ENCODE measurements at places on chromosomes 6 and 20. TPM values are rescaled to one million over a fixed set of nuclear protein-coding genes. Genes with fewer than 3 reads are reported as not detected.

PNPLA1 gene
- not detected for polyA plus RNA-seq

IYD gene
- polyA plus RNA-seq = not detected

DNA sequence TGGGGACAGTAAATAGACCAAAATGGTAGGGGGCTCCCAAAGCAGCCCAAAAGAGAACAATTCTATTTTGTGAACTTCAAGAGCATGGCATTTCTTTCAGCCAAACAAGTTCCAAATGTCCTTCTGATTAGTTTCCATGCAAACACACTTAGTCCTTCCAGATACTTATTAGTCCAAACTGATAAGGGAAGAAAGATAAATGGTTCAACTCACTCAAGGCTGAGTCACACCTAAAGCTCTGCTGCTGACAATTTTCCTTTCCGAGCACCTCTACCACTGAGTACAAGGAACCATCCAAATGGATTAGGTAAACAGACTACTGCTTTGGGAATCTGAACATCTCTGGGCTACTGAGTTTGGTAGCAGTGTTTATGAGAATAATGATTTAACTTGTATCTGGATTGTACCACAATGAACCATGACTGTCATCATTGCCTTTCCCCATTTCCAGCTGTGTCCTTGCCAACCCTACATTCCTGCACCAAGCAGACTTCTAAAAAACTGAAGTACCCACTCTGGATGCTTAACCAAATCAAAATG lies 71.2 kb downstream of the TNFRSF21 start:
- DNase-seq = no peak

DNA sequence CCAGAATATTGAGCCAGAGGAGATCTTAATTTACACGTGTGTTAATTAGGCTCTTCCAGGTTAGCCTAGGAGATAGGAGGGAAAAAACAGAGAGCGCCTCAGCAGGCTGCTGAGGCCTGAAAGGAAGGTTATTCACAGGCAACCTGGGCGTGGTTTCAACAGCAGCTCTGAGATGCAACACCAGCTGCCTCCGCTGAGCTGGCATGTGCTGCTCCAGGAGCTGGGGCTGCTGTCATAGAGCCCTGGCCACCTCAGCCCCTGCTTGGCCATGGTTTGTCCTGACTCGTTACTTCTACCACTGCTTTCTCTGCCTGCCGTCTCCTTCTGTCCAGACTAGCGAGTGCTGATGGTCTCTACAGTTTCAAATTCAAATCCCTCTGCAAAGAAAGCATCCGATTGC lies 32.4 kb upstream of the RPP40 start:
- DNase-seq = no peak

- DNase-seq = no peak
Observed at GRCh38 chr20:1469925-1470571, 3.4 kb upstream of the NSFL1C start.

DNA sequence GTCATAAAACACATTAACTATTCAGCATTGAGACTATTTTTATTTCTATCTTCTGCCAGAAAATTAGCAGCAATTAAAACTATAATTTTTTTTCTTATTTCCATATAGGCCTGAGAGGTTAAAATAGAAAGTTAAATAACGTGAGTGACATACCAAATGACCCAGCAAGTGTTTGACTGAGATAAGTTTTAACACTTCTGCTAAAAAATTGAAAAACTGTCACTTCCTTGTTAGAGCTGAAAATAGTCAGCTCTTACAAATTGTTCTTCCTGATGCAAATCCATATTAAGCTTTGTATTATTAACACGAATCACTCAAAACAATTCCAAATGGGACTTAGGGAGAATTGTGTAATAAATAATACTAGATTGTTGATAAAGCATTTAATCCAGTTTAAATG lies 26.5 kb upstream of the STX11 start:
- DNase-seq = no peak

MATN4 gene
- polyA plus RNA-seq = not detected

SLC35D3 gene
- polyA plus RNA-seq = not detected

DNA sequence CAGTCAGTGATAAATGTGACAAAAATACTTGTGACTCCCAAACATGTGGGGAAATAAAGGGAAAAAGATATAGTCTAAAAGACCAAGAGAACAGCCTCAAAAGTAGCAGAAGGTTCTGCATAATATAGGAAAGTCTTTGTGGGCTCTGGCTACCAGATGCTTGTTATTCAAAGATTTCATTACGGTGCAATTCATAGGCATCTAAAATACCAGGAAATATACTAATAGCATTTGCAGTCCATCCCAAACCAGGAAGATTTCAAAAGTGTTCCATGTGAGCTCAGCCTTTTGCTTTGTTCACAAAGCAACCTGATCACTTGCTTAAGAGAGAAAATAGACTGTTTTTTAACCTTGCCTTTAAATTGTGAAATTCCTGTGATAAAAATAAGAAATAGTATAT lies 506.7 kb upstream of the MARCKS start:
- no peak for DNase-seq

DNA sequence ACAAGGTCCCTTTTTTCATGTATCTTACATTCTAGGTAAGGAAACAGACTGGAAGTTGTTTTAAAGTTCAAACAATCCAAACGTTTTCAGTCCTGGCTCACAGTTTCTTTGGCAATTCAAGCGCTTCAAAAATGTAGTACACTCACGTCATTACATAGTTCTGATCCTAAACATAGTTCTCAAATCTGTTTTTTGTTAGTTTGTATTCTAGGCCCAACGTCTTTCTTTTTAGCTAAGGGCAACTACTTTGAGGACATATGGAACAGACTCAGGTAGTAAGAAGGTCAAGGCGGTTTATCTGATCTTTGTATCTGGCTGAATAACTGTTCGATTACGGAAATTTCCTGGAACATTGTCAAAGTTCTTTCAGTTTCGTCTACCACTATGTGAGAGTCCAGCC lies 36.9 kb upstream of the PLCB4 start:
- DNase-seq = no peak

DNA sequence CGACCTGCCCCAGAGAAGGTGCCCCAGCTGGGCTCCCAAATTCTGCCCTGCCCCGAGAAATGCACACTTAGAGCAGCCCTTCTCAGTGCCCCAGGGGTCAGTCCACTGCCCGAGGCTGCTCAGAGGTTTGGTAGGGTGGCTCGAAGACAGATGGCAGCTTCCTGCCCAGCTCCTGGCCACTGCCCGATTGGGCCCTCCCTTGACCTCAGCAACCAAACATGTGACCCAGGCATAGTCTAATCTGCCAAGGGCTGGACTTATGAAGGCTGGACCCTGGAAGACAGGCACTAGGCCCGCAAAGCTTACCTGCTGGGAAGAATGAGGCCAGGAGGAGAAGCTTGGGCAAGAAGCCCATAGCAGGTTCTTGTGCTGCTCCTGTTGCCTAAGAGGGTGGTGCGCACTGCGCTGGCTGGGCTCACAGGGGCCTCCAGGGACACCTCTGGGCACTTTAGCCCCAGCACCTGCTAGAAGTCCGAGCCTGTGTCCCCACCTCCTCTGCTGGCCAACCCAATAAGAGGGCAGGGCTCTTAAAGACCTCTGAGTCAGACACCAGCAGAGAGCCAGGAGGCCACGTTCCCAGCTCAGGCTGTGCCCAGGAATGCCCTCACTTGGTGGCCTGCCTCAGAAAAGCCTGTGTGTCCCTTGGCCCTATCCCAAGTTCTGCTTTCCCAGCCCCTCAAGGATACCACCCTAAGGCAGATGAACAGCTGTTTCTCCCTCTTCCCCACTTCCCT lies 5.5 kb downstream of the SIGLEC1 start:
- no peak for DNase-seq

DNA sequence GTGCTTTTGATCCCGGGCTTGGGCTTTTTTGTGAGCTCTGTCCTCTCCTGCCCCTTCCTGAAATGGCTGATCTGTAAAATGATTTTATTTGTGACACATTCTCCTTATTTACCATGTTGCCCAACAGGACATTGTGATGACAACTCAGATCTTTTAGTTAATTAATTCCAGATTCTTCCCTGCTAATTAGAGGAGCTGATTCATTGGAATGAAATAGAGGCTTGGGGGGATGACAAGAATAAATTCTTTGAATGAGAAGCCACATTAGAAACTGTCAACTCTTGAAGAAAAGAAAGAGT lies 26.1 kb upstream of the GABRR1 start:
- DNase-seq = no peak

TTLL9 gene
- 0.37 TPM for polyA plus RNA-seq

GRCh38 chr20:25548613-25549086 lies 36.7 kb downstream of the NINL start:
- DNase-seq = peak; percentile 25

C6orf15 gene
- polyA plus RNA-seq = not detected

GRCh38 chr20:7926767-7927166 lies 13.5 kb downstream of the HAO1 start:
- DNase-seq = no peak

ZSCAN31 gene
- 1.5 TPM for polyA plus RNA-seq

- no peak for DNase-seq
Observed at GRCh38 chr6:168381726-168382458, 59.1 kb upstream of the SMOC2 start.

DNA sequence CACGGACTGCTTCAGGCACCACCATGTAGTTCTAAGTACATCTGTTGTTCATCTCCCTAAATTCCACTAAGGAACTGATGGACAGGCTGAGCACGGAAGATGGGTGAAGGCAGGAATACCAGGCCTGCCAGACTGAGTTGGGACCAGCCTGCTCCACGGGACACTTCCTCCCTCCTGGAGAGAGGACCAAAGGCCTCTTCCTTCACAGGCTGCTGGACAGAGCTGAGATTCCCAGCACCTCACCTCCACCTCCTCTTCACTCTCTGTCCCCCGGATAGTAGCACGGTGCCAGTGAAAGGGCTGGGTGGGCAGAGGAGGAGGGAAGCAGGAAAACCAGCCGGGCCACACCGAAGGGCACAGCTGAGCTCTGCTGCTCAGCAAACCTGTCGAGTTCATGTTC lies 22.9 kb upstream of the TCFL5 start:
- DNase-seq = no peak

ENPP4 gene
- polyA plus RNA-seq = 26.0 TPM

DNA sequence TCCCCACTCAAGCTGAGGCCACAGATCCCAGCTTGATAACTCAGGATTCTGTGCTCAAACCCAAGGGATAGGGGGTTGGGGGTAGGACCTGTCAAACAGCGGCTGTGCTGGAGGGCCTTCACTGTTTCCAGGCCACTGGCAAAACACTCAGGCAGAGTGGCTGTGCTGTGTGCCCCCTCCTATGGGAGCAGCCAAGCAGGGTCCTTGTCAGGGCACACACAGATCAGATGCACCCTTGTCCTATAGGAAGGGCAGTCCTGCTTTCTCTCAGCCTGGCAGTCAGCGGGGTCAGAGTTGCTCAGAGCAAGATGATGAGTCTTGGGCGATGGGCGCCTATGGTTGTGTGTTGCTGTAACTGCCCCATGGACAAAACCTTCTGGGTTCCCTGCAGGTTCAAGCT lies 554.8 kb downstream of the TBC1D32 start:
- no peak for DNase-seq

OPN5 gene
- not detected for polyA plus RNA-seq

DNA sequence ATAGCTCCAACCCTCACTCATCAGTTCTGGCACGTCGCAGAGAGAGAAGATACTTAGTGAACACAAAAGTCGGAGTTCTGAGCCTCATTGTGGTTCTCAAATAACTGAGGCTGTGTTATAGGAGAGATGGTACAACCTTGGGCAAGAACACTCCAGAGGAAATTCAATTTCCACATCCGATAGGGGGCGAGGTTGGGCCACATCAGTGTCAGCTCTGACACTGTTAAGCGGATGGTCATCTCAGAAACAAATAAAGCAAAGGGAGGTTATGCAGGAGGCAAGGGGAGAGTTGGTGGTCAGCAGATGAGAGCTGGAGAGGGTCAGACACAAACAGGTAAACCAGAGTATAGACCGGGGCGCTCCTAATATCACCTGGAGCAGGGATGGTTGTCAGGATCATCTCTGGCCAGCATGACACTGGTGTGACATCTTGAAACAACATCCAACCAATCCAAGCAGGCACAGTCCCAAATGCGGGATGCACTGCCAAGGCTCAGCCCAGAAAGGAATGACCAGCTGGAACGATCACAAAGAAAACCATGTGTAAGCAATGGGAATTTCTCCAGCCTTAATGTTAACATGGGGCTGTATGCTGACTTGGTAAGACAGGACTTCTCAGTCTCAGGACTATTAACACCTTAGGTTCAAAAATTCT lies 331.8 kb downstream of the HACE1 start:
- no peak for DNase-seq

DNA sequence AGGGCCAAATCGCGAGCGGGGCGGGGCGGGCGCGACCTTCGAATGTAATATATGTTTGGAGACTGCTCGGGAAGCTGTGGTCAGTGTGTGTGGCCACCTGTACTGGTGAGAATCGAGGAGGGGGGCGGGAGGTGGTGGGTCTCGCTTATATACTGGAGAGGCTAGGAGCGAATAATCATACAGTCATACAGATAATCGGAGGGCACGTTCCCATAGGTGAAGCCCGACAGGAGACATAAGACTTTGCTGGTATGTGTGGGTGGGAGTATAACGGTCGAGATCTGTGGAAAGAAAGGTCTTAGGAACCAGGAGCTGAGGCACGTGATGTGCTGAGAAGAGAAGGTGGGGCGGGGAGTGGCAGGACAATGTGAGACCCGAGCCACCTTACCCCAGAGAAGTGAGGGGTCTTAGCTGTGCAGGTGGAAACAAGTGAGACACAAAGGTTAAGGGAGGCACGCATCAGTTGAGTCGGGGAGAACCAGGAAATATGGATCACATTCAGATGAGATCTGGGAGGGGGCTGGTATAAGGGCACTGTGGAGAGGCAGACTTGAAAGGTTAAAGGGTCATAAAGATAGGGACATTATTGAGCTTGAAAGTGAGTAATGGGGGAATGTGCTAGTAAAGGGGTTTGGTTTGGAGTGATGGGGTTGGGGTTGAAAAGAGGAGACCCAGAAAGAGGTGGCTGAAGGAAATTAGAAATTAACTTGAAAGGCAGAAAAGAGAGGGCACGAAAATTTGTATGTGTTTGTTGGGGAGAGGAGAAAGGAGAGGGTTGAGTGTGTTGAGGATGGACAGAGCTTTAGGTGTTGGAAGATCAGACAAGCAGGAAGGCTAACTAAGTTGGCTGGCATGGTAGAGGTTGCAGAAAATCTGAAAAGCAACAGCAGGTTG lies 589 bp downstream of the RNF5 start:
- no peak for DNase-seq

GRCh38 chr20:36285746-36286447 lies 20.2 kb upstream of the DLGAP4 start:
- DNase-seq = no peak

GRCh38 chr6:73250016-73250415 lies 13.0 kb downstream of the KHDC1 start:
- no peak for DNase-seq

HDGFL1 gene
- polyA plus RNA-seq = not detected

DBNDD2 gene
- 18.0 TPM for polyA plus RNA-seq

DNA sequence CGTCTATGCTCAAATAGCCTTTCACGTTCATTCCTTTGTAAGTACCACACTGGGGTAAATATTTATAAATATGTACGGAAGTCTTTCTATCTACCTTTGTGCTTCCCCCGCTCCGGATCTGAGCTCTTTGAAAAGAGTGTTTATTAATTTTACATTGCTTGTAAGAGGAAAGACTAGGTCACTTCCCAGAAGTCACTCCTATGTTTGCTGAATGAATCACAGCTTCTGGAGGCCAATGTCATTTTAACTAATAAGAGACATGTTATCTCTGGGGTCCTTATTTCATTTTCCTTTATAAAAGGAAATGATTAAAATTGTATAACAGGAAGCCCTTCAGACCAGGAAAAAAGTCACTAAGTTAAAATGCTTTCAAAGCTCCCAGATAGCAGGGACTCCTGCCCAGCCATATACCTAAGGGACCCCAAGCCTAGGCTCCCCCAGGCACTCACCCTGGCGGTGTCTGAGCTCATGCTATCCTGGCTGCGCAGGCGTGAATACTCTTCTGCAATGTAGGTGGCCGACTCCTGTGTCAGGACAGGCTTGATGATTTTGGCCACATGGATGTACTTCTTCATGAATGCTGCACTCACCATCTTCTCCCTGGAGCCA lies 12.6 kb downstream of the MCM3 start:
- no peak for DNase-seq

POLR3F gene
- polyA plus RNA-seq = 4.3 TPM
